ENCODE measurements at places on chromosomes 5 and 9.

- no peak for DNase-seq
Measured at GRCh38 chr5:176814836-176815438, 4.6 kb downstream of the UNC5A start.

DNA sequence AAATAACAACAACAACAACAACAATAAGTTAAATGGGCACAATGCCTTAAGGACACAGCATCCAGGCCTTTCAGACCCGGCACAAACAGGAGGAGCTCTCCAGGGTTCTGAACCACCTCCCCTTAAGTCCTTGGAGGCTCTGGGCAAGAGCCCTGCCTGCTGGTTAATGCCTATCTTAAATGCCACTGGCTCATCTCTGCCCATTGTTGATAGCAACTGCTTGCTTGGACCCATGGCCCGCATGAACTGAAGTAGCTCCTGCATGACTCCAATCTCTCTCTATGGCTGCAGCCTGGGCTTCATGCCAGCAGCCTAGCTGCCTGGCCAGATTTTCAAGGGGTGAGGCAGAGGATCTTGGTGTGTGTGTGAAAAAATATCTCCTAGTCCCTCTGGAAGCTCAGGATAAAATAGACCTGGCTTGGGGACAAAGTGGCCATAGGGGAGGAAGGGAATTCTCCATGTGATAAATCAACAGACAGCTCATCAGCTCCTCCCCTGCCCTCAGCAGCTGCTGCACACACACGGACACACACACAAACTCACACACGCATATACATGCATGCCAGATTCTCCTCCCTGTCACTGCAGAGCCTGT lies 27.4 kb downstream of the FAM219A start:
- DNase-seq: peak; percentile 73

GRCh38 chr5:113514289-113514635 lies 768 bp downstream of the YTHDC2 start:
- peak; percentile 65 for DNase-seq

DNA sequence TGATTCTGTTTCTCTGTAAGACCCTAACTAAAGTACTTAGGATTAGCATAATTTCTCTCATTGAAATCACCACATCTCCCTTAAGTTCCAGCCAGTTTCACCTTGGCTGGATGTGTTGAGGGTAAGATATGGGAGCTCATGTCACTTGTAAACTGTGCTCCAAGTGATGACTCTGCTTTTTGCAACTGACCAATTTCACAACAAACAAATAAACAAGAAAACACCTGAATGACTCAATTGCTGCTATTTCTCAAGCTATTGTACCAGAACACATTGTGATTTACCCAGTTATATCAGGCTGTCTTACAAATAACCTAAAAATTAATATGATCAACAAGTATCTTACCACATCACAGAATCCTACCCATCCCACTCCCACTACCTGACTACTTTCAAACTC lies 379.1 kb upstream of the KIF2A start:
- no peak for DNase-seq

GRCh38 chr9:81720450-81721086 lies 31.2 kb upstream of the TLE1 start:
- peak; percentile 5 for DNase-seq

DNA sequence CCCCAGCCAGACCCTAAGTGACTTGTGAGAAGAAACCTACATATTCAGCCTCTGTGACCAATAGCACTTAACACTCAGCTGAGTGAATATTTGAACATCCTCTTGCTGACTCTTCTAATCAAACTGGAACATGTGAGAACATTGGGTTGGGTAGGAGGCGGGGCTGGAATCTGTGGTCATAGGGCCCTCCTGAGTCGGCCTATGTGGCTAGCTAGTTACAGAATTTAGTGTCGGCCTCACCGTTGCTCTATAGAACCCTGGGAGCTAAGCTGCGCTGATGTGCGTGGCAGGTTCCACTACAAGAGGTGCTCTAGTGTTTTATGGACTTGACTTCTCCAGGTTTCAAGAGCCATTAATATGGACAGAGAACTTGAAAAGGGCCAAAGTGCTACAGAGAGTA lies 138.8 kb downstream of the DROSHA start:
- peak; percentile 4 for DNase-seq

DNA sequence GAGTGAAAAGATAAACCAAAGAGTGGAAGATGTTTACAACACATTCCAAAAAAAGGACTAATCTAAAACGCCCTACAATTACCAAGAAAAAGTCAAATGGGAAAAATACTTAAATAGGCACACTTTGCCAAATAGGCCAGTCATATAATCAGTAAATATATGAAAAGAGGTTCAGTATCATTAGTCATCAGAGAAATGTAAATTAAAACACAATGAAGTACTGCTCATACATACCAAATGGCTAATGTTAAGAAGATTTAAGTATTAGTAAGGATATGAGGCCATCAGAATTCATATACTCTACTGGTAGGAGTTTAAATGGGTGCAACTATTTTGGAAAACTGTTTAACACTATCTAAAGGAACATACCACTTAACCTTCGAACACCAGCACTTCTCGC lies 47.6 kb downstream of the ZDHHC21 start:
- DNase-seq: no peak

GRCh38 chr9:14741369-14741768 lies 18.8 kb upstream of the CER1 start:
- no peak for DNase-seq

- DNase-seq: no peak
Measured at GRCh38 chr5:172895549-172895948, 61.5 kb downstream of the ERGIC1 start.

GRCh38 chr9:101778332-101778731 lies 39.9 kb upstream of the GRIN3A start:
- no peak for DNase-seq
